ENCODE measurements at places on chromosomes 13 and 19. TPM values are rescaled to one million over a fixed set of nuclear protein-coding genes. Genes with fewer than 3 reads are reported as not detected.

LHB gene
- not detected for polyA plus RNA-seq

DNA sequence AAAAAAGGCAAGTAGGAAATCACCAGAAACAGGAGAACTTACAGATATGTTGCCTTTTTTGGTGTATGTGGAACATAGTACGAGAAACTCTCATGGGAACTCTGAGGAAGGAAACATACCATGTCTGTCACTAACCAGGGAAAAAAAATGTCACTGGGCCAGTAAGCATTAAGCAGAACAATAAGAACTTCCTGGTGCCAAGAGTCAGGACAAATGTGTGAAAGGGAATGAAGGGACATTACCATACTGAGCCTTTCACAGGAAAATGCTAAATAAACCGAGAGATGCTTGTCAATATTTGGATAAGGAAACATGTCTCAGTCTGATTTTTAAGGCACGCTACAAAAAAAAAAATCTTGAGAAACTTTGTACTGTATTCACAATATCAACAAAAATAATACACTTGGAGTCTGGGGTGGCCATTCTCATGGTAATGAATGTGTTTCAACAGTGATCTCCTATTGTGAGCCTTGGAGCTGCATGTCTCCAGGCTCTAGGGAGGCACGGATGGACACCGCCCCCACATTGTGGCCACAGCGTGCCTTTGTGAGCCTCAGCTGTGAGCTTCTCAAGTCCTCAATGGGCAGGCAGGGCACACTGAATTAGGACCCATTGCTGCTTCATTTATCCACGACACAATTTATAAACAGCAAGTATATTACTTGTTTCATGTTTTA, 113.0 kb upstream of the ARGLU1 start:
- DNase-seq: no peak

DNA sequence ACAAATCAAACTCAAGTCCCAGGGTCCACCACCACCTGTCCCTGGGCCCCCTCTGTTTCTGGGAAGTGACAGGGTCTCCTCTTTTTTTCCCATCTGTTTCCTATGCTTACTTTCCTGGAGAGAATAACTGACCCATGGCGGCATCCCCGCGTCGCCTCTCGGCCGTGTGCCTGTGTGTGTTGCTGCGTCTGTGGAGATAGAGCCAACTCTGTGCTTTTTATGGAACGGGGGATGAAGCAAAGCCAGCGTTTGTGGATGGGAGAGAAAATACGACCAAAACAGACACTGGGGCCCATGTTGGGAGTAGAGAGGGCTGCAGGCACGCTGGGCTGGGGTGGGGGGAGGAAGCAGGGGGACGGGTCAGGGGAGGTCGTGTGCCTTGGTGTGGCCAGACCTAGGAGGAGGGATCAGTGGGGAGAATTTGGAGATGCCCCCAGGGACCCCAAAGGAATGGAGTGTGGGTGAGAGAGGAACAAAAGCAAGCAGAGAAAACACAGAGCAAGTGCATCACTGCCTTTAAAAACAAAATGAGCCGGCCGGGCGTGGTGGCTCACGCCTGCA, 16.6 kb downstream of the PLK5 start:
- no peak for DNase-seq

ZNF497 gene
- 0.24 TPM for polyA plus RNA-seq

DNA sequence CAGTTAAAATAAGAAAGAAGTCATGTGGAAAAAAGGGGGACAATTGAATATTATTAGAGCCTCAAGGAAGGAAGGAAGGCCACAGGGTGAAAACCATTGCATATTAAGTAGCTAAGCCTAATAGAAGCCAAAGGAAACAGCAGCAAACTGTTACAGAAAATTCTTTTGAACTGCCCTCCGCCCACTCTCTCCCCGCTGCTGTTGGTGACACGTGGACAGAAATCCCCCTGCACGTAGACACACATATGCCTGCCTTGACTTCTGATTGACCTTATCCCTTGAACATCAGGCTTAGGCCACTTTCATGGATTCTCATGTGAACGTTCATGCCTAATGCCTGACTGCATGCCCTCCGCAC, 229.1 kb downstream of the KCNRG start:
- DNase-seq: no peak

SBNO2 gene
- 40.4 TPM for polyA plus RNA-seq

TUBB4A gene
- polyA plus RNA-seq: not detected

DNA sequence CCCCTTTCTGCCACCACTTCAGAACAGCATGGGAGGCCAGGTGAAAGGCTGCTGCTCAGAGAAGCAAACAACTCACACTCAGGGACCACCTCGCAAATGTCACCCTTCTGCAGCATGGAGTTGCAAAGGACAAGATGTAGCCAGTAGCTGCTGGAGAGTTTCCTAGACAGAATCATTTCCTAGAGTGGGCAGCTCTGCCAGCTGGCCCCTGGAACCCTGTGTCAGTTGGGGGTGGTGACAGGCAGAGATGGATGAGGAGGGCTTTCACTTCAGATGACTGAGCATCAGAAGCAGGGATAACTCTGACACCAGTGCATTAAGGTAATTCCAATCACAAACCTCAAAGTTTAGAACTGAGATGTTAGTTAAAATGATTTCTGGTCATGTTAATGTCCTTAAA, 34.4 kb upstream of the EPHX3 start:
- DNase-seq: no peak

PSG1 gene
- polyA plus RNA-seq: 2.7 TPM

DNA sequence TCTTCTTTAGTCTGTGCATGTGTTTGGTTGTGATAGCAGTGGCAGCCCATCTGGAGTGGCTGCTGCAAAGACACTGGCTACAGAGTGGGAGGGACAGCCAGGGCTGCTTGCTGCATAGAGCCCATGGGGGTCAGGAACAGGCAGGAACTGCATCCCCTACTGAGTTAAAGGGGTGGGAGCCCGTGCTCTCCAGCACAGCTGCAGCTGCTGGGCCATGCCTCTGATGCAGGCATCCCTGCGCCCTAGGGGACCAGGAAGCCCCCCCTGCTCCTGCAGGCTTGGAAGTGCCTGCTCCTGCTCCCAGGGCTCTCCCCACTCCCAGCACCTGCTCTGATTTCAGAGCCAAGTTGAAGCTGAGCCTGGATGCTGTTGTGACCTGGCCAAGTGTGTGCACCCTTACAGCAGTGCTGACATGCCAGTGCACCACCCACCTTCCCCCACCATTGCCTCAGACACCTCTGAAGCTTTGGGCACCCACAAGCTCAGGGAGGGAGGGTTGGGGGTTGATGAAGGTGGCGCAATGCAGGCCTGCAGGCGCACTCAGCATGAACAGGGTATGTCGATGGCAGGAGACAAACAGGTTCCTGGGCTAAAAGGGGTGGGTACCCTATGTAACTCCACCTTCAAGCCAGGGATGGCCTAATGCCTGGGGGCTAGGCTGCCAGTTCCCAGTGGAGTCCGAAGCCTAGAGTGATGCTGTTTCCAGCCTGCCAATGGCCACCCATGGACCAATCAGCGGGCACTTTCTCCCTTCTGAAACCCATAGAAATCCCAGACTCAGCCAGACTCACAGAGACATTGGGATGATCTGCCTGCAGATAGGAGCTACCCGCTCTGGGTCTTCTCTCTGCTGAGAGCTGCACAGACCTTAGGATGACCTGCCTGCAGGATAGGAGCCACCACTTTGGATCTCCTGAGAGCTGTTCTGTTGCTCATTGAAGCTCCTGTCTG, 919.9 kb upstream of the MIR17HG start:
- DNase-seq: no peak

GRCh38 chr19:46736531-46737297, 9.1 kb upstream of the FKRP start:
- DNase-seq: no peak

- DNase-seq: no peak
Observed at GRCh38 chr13:30659980-30660379, 42.3 kb downstream of the USPL1 start.

GRCh38 chr19:35291259-35291658, 702 bp upstream of the MAG start:
- DNase-seq: no peak

GRCh38 chr13:49303533-49304252, 56.0 kb downstream of the CDADC1 start:
- no peak for DNase-seq

LAIR2 gene
- polyA plus RNA-seq: not detected

GRCh38 chr19:13923194-13923987, 14.8 kb downstream of the PODNL1 start:
- no peak for DNase-seq

- no peak for DNase-seq
Observed at GRCh38 chr19:55345818-55346724, 6.4 kb downstream of the KMT5C start.

DNA sequence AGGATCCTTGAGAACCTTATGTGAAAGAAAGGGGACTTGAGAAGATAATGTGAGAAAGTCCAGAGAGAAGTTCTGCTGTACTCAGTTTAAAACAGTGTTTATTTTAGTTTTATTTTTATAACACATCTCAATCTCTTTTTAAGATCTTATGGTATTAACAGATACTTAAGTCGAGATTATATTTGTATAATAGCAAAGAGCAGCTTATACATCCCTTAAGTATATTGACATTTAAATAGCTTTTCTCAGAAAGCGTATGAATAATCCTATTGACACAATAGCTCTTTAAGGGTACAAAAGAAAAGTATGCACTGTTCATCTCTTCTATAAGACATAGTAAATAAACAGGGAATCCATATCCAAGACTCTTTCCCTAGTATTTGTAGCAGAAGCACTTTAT, 42.2 kb downstream of the TDRD3 start:
- no peak for DNase-seq

DNA sequence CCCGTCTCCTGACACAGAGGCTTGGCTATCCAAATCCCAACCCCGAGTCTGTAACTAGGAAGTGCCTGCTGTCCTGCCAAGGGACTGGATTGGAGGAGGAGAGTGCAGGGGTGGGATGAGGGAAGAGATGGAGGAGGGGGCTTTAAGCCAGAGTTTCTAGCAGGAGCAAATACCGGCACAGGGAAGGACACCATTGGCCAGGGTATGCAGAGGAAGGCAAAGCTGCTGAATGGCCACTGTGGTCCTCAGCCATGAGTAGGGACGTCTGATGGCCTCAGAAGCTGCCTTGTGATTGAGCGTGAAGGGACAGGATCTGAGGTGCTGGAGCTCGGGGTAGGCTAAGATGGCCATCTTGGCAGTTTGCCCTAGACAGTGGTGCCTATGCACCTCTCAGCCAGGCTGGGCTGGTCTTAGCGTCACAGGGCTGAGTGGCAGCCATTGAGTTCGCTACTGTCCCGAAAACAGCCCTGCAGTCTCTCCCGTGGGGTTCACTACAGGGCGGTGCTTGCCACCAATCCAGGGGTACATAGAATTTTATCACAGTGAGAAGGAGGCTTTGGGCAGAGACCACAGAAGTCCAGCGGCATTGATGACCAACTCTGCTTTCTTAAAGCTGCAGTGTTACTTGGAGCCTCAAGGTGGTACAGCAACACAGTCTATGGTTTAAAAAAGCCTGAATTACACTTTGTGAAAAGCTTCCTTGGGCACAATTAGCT, 61.8 kb downstream of the AKAP11 start:
- peak; percentile 22 for DNase-seq

Data from IMR-90 (cell line).